Caudate nucleus (tissue), 63 donors: ENCODE measurements at places on chromosomes 5 and 9.

DNA sequence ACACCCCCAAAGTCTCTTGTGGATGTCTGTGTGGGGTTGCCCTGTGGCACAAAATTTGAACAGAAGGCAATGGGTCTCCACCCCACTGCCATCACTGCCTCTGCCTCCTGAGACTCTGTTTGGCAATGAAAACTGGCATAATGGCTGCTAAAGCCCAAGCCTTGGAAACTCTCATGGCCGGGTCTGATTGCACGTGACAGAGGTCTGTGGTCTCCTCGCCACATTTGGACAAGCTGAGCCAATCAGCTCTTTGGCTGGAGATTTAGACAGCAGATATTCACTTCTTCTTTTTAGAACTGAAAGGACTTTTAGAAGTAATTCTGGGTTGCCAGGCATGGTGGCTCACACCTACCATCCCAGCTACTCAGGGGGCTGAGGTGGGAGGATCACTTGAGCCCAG, 5.5 kb downstream of the GGTA1 start:
- no peak for DNase-seq

DNA sequence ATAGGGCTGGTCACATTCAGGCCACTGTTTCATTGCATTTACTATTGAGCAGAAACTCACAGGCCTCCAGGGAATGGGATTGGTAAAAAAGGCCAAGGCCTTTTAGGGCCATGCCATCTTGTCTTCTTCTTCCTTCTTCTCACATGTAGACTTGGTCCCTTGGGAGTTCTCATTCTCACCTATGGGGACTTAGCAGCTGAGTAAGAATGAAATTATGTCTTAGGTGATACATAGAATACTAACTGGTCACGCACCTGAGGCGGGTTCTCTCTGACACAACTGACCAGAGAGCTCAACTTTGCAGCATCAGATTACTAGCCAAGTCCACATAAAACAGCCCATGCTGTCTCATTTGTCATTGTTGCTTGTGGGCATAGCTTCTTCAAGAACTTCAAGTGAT, 641.8 kb downstream of the EFNA5 start:
- no peak for DNase-seq

GRCh38 chr5:36279054-36279698, 22.5 kb downstream of the RANBP3L start:
- no peak for DNase-seq

- no peak for DNase-seq
Observed at GRCh38 chr9:111740739-111741138, 54.0 kb downstream of the SHOC1 start.

DNA sequence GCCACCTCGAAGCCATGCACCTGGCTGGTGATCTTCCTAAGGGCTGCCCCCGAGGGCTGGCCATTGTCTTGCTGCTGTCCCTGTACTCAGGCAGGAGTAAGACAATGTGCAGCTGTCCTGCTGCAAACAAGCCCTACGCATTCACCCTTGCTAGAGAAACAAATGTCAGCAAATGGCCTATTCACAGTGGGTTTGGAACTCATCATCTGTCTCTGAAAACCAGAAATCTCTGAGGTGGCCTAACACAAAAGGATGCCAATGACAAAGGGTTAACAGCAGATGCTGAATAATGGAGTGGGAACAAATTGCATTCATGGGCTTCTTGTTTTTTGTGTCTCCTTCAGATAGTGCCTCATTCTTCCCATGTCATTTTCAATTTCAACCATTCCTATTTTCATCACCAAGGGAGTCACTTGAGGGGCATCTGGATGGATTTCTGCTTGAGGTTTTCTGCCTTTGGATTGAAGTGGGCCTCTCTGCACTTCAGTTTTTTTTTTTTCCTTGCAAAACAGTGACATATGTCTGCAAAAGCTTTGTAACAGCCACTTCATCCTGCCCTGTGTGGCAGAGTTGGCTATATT, 261.6 kb upstream of the VLDLR start:
- DNase-seq = no peak

DNA sequence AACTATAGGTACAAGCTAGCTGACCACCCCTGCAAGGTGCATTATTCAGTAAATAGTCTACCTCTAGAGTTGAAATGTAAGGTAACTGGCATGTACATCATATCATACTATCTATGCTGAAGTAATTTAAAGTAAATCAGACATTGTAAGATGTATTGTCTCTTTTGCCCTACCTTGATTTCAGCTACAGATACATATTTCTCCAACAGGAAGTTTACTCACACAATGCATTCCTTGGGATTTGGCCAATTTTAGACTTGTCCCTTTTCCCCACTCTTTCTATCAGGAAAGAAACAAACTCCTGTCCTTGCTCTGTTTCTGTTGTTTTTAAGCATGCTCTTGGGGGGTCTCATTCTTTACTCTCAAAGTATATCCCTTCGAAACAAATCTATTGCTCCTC, 58.5 kb upstream of the TSLP start:
- no peak for DNase-seq

DNA sequence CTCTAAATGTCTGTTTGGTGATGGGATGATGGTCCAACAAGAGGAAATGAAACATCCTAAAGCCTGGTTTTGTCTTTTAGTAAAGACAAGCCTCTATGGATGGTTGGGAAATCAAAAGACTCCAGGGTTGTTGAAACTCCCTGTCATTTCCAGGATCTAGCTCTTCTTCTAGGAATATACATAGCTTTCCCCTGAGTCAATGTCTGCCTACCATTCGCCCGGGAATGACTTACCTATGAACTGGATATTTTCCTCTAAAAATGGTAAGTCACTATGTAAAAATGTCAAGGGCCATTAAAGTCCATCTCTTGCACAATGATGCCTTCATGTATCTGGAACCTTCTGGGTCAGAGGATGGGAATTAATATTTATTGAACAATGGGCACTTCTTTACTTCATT, 11.1 kb upstream of the KIF12 start:
- no peak for DNase-seq
